Activated CD4-positive, alpha-beta T cell treated with anti-CD3 and anti-CD28 coated beads for 48 hours (primary cell): ENCODE measurements at places on chromosomes 5 and 9.

- DNase-seq: no peak
Observed at GRCh38 chr5:79840084-79840990, 150.7 kb downstream of the CMYA5 start.

DNA sequence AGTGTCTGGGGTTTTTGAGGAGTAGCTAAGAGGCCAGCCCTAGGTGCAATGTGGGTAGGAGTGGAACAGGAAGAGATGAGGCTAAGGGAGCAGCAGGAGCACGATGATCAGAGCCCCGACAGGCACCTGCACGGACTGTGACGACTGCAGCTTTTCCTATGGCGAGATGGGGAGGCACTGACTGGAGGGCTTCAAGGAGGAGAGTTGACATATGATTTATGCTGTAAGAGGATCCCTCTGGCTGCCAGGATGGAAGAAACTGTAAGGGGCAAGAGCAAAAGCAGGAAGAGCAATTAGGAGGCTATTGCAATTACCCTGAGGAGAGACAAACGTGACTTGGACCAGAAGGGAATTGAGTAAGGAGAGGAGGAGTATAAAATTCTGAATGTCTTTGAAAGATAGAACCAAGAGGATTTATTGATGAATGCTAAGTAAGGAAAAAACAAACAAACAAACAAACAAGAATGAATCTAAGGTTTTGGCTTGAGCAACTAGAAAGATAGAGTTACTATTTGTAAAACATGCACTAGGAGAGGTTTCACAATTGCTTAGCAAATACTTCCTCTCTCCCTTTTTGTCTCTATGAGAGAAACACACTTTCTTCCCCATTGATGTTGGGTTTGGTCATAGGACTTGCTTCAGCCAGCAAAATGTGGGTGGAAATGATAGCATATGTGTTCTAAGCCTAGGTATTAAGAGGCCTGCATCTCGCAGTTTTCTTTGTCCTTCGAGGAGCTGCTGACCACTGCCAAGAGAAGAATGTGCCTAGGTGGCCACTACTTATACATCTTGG lies 32.9 kb downstream of the TRPC7 start:
- DNase-seq: no peak

- DNase-seq: no peak
Observed at GRCh38 chr5:111367115-111367514, 142.9 kb downstream of the CAMK4 start.

GRCh38 chr5:54700986-54701578 lies 183.5 kb downstream of the SNX18 start:
- DNase-seq: no peak

DNA sequence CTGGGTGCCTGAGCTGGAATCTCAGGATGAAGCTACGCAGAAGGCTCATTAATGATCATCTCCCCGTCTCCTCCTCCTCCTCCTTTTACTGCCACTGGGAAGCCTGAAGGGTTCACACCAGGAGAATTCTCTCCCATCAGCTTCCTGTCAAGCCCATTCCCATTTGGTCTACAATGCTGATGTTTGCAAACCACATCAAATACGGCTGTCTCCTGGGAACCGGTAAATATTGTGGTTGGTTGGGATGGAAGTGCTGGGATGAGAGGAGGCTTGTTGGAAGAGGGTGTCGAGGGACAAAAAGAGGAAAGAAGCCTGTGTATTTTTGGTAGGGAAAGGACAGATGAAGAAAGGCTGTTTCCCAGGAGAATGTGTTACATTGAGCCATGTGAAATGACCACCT lies 13.2 kb upstream of the S1PR3 start:
- DNase-seq: no peak

DNA sequence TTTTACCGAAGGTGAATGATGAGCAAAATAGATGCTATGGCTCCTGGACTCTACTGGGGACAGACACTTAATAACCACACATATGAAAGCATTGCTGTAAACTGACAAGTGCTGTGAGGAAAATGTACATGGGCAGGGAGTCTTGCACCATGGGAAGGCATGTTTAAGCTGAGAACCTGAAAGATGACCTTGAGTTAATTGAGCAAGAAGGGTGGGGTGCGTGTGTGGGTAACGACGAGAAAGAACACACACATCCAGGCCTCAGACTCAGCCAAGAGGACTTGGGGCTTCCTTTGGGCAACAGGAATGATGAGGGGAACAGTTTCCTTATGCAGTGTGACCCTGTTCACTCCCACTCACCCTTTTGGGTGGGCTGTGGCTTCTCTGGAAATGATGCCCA lies 73.1 kb downstream of the HSPA4 start:
- DNase-seq: no peak

DNA sequence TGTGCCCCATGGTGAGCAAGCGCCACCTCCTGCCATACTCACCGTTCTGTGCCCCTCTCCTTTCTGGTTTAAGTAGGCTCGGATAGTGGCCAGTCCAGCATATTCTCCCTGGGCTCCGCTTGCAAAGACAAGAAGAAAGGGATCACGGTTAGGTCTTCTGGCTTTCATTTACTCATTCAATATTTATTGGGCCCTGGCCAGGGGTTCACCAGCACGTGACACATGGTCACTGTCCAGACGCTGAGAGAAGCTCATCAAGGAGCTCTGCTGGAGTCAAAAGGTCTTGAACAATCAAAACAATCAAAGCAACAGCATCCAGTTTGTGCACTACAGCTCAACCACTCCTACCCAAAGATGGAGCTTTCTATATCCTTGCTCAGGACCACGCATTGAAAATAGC lies 80.2 kb downstream of the GLDC start:
- no peak for DNase-seq

- no peak for DNase-seq
Observed at GRCh38 chr9:11233696-11234095, 620.9 kb upstream of the PTPRD start.

- no peak for DNase-seq
Observed at GRCh38 chr5:10301842-10302610, 5.7 kb downstream of the CMBL start.

DNA sequence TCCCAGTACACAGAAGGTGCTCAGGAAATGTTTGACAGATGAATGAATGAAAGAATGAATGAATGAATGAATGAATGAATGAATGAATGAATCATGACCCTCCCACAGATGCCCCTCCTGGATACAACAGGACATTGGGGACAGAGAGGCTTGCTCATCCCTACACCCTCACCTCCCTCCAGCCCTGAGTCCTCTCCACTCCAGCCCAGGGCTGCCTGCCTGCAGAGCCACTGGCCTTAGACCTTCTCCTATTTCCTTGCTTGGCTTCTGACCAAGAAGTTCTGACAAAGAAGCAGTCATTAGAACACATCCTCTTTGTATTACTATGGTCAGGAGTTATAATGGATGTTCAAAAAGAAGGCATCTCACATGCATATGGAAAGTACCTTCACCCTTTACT lies 240.7 kb upstream of the DAPK1 start:
- no peak for DNase-seq

DNA sequence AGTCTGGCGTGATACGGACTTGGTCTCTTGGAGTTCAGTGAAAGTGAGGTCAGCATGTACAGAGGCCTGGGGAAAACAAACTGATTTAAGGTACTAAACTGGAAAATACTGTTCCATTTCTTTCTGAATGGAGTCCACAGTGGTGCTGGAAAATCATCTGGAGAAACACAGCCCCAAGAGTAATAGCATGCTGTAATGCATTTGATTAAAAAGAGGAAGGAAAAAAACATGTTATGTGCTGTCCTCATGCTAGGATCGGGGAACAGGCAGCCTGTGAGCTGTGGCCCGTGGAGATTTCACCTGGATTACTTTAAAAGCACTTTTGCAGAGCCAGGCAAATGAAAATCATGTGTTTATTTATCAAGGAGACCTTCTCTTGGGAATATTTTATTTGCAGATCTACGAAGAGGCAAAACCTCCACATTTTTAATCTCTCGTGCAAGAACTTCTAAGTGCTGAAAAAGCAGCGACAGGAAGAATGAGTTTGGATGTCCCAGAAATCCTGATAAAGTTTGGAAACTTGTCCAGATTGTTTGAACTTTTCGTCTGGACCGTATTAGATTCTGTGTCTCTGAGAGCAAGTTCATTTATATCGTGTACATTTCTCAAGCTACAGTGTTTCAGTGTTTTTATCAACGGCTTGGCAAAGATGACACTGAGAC lies 228.8 kb downstream of the GAS1 start:
- no peak for DNase-seq

GRCh38 chr9:115759426-115759825 lies 394.2 kb upstream of the PAPPA start:
- no peak for DNase-seq

DNA sequence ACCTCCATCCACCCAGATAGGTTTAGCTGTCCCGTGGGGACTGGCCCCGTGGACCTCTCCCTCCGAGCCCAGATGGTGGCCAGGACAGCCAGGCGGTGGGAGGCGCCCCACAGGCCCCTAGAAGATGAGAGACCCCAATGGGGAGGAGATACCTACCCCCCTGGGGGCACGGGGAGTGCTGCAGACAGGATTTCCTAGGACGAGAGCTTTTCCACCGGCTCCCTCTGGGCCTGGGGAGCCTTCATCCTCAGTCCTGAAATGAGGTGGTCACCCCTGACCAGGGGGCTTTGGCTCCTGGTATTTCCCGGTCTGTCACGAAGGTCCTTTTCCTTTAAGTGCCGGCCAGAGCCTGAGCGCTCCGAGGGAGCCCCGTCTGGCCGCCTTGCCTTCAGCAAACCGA lies 46.8 kb downstream of the MRPL36 start:
- DNase-seq: no peak

GRCh38 chr5:76194340-76194739 lies 111.2 kb downstream of the SV2C start:
- DNase-seq: no peak

DNA sequence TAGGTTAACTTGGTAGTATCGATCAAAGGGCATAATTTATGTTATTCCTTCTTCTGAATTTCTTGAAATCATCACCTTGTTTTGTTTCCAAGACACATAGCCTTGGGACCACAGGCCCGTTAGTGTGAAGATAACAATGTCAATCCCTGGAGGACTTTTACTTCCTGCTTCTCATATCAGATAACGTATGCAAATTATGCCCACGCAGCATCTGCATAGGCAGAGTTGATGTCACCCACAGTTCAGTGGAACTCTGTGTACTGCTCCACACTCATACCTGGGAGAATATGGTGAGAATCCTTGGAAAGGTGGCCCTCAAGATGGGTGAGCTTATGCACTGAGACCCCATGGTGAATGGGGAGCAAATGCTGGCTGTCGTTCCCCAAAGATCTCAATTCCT lies 95.0 kb downstream of the CFAP90 start:
- no peak for DNase-seq

- no peak for DNase-seq
Observed at GRCh38 chr9:118325757-118326156, 621.6 kb downstream of the TLR4 start.
